Anterior cingulate cortex (tissue), 58 donors: ENCODE measurements at places on chromosomes 3 and 15.

- DNase-seq: no peak
These were observed 8.9 kb upstream of the ADAMTS17 start for GRCh38 chr15:100350434-100351226.

- DNase-seq: no peak
These were observed 85.7 kb downstream of the SPATA16 start for GRCh38 chr3:173055228-173055933.

DNA sequence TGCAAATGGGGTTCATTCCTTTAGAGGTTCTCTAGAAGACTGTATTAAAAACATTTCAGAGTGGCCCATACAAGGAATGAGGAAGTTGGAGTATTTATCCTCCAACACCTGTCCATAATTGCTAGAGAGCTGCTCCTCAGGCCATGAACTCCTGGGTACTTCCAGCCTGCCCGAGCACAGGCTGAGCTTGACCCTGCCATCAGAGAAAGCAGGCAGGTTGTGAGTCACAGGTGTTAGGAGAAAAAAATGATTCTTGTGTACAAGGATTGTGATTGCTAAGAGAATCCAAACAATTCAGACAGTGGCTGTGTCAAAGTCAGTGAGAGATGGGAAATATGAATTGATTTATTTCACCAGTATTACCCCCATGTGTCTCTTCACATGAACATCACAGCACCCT lies 156.8 kb upstream of the GADL1 start:
- DNase-seq: no peak

GRCh38 chr3:108099679-108100428 lies 9.0 kb upstream of the CD47 start:
- no peak for DNase-seq

DNA sequence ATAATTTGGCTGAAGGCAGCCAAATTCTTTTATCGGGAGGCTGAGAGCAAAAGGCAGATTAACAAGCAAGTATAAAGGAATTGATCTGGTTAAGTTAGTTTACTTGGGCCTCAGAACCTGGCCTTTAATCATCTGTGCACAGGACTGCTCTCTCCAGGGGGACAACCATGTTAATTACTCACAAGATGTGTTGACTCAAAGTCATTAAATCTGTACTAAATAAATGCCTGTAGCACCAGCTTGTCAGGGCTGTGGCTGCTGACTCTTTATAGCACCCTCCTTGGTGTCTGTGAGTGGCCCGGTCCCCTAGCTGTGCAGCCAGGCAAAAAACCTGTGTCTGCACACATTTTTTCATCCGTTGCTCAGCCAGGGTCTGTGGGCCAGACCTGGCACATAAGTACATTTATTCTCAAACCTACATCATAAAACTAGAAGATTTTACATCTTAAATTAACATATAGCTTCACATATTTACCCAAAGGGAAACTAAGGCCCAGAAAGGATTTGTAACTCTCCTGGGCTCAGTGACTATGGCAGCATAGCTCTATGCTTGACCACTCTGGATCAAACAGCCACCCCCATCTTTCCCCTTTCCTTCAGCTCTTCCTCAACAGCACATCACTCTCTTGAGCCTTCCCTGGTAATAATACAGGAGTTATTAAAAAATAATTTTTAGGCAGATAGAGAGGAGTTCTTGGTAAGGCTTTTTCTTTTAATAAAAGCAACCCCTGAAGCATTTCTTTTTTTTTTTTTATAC lies 51.4 kb downstream of the NCEH1 start:
- no peak for DNase-seq

- no peak for DNase-seq
These were observed 135.3 kb downstream of the PCCB start for GRCh38 chr3:136385457-136385856.

GRCh38 chr3:122915300-122916055 lies 112.1 kb downstream of the SEMA5B start:
- DNase-seq: no peak

GRCh38 chr3:9862391-9863057 lies 17.5 kb downstream of the CIDEC start:
- no peak for DNase-seq

- no peak for DNase-seq
These were observed 28.3 kb upstream of the ALDH1L1 start for GRCh38 chr3:126208606-126209256.

GRCh38 chr3:180420804-180421203 lies 181.2 kb upstream of the TTC14 start:
- DNase-seq: no peak

- no peak for DNase-seq
These were observed 17.3 kb downstream of the STIMATE start for GRCh38 chr3:52880047-52880446.

- DNase-seq: no peak
These were observed 156.9 kb upstream of the RASGRP1 start for GRCh38 chr15:38721568-38721945.

- DNase-seq: no peak
These were observed 33.3 kb upstream of the GABRB3 start for GRCh38 chr15:26806151-26806550.

GRCh38 chr15:68410466-68411342 lies 21.3 kb downstream of the ITGA11 start:
- DNase-seq: no peak

GRCh38 chr15:53307952-53308624 lies 451.4 kb downstream of the WDR72 start:
- DNase-seq: no peak

- DNase-seq: no peak
These were observed 19.3 kb downstream of the CLPX start for GRCh38 chr15:65165875-65166274.

- DNase-seq: no peak
These were observed 211.9 kb downstream of the MYRIP start for GRCh38 chr3:40021338-40021737.

GRCh38 chr3:111700054-111700453 lies 104.9 kb upstream of the ZBED2 start:
- no peak for DNase-seq

- no peak for DNase-seq
These were observed 41.5 kb upstream of the CDV3 start for GRCh38 chr3:133531981-133532380.

- no peak for DNase-seq
These were observed 6.3 kb downstream of the CTNNB1 start for GRCh38 chr3:41205591-41205990.

- no peak for DNase-seq
These were observed 158.7 kb upstream of the UBE2E2 start for GRCh38 chr3:23044463-23044862.

- DNase-seq: no peak
These were observed 51.8 kb downstream of the CHST2 start for GRCh38 chr3:143171141-143171980.

DNA sequence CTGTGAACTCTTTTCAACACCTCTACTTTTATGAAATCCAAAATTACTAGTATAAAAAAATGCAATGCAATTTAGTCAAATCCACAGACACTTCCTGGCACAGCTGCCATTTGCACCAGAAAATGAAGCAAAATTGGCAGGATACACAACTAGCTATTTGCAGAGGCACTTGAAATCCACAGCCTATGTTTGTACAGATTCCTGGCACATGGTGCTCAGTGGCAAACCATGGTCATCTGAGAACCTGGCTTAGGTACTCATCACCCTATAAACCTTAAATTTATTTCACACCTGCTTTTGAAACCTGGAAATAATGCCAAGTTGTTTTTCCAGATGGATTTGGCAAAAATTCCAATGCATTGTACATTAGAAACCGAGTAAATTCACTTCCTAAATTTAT lies 20.2 kb upstream of the PPM1L start:
- DNase-seq: no peak

DNA sequence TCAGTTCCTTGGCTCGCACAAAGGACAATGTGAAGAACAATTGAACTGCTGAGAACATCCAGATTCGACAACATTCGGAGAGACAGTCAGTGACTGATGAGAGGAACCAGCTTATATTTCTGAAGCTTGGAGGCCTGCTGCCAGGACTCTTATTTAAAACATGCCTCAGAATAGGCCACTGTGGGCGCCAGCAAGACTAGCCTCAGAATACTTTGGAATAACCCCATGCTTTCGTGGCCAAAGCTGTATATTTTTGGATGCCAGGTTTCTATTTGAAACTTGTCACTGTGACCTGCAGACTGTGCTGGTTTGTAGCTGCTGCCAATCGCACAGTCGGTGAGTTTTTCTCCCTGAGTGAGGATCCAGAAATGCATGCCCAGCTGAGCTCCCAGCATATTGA lies 129.9 kb upstream of the UBE3A start:
- no peak for DNase-seq

- no peak for DNase-seq
These were observed 68.8 kb upstream of the PRR23E start for GRCh38 chr3:127124120-127124519.

GRCh38 chr3:187522293-187522692 lies 147.9 kb downstream of the SST start:
- DNase-seq: no peak

DNA sequence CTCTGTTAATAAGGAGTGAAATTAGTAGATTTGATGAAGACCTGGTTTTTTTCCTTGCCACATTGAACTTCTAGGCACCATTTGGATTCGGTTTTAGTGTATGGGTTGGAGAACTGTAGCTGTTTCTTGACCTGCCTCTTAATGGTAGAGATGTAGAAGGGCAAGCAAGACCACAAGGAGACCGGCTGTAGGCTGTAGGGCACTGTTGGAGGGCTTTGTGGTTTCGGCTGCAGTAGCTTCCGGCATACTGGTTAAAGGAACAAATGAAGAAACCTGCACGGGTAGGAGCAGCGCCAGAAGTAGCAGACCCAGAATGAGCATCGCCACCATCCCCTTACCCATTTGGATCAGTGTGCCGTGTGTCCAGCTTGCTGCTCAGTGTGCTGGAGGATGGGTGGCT lies 7.9 kb downstream of the PCLAF start:
- DNase-seq: no peak

DNA sequence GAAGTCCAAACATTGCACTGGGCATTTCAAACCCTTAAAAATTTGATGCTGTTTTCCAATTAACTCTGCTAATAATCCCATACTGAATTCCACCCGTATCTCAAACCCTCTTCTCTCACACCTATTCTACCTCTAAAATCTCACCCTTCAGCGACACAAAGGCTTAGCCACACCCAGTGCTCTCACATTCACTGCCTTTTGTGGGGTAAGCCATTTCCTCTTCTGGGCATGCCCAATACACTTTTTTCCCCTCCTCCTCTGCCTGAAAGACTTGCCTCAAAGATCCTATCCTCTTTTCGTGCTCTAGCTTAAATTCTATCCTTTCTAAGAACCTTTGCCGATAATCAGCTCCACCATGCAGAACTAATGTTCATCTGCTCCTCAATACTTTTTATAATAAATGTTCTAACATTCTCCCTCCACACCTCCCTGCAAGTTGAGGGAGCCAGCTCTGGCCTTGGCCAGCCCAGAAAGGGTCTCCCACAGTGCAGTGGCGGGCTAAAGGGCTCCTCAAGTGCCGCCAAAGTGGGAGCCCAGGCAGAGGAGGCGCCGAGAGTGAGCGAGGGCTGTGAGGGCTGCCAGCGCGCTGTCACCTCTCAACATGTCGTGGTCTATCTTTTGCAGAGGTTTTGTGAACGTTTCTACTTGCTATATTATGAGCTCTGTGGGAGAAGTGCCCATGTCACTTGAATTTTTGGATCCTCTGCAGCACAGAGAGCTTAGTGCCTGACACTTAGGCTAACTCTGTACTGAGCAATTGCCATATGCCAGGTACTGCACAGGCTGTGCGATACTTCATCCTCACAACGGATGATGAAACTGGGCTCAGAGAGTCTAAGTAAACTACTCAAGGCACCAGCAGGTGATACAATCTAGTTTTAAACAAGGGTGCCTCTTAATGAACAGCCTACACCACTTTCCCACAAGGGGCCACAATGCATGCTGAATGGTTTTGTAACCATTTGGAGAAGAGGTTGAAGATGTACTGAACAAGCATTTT lies 53.6 kb upstream of the BCL6 start:
- DNase-seq: no peak

DNA sequence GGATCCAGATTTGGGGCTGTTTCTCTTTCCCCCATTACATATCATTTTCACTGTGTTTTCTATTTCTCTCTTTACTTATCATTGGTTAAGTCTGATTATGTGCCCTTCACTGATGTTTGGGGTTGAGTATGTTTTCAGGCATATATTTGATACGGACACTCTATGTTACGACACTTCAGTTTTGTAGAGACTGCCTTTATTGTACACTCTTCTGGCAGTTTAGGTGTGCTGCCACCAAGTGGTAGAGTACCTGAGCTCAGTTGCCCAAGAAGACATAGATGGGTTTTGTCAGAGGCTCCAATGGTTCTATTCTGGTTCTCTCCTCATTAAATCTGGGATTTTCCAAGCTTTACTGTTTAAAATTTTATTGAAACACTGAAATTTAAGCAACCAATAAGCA lies 255.0 kb upstream of the ROPN1 start:
- DNase-seq: no peak

DNA sequence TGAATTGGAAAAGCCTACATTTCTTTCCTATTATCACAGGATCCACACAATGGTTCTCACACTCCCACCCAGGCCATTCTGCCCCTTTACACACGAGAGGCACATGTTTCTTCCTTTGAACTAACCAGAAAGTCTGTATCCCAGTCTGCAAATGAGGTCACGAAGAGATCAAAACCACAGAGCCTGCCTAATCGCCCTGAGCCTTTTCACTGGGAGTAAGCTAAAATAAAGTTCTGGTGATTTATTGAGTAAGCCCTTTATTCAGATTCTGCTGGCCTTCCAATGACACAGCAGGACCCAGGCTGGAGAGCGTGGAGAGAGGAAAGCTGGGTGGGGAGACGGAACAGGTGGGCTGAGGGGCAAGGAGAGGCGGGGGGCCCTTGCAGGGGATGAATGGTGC lies 78.7 kb downstream of the ATP1B3 start:
- DNase-seq: no peak

DNA sequence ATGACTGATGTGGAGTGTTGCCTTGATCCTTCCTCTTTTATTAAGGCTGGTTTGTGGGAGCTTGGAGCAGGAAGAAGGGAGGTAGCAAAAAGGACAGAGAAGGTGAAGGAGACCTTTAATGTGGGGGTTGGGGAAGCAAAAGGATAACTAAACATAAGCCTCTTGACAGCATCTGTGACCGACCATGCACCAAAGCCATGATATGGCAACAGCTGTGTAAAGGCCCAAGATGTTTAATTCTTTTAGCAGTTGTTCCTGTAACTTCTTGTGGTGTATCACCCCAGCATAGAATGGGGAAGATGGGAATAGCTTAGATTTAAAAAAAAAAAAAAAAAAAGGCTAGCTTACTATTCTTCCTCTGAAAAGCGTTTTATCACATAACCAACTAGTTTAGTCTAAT lies 194.7 kb downstream of the KLHL25 start:
- DNase-seq: no peak
